ENCODE measurements at places on chromosomes 16 and 17.

- no peak for DNase-seq
These were observed 6.4 kb downstream of the NGFR start for GRCh38 chr17:49501496-49501895.

DNA sequence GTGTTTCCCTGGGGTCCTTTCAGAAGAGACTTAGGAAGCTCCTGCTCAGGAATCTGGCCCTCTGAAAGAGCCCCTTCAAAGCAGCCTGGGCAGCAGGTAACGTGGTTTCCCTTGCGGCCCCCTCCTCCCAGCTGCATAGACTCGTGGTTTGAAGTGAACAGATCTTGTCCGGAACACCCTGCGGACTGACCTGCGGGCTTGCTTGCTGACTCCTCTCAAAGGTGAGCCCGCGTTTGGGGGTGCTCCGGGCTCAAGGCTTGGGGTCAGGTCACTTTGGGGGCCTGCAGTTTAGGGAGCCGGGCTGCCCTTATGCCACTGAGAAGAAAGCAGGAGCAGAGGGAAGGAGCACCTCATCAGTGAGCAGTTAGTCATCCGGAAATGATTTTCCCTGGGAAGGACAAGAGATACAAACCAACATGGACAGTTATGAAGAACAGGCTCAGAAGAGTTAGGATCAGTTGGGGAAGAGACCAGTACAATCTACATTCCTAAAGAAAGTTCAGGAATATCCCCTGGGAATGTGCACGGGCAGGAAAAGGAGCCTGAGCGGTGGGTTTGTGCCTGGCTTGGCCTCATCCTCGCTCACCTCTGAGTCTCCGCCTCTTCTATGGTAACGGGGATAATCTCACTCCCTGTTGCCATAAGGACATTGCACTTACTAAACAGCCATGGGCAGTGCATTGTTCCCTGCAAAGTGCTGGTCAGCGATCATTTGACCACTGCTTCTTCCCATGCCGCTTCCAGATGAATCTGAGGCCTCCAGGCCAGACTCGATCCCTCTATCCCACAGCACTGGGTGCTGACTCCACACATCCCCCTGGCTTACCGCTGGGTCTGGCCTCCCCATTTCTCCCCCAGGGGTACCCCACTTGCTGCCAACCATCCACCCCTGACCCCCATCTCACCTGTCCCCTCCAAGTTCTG, 10.0 kb downstream of the LDHD start:
- no peak for DNase-seq

- DNase-seq, result no peak
These were observed 50.3 kb downstream of the KSR1 start for GRCh38 chr17:27506348-27507218.

GRCh38 chr17:44522883-44523671, 19.9 kb upstream of the GPATCH8 start:
- DNase-seq, result no peak

- no peak for DNase-seq
These were observed 6.8 kb upstream of the ITGAD start for GRCh38 chr16:31386157-31386984.

- DNase-seq, result no peak
These were observed 36.0 kb downstream of the NKD1 start for GRCh38 chr16:50584033-50584722.

DNA sequence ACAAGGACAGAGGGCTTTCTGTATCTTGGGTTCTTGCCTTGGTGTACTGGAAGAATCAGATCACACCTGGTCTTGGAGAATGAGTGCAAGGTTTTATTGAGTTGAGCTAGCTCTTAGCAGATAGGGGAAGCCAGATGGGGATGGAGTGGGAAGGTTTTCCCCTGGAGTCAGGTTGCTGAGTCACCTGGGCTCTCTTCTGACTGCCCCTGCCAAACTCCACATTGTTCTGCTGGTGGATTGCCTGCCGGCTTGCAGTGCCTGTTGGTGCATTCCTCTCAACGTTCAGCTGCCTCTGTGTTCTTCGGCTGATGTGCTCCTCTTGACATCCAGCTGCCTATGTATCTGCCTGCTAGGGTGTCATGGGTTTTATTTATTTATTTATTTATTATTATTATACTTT, 1431.1 kb downstream of the CDH8 start:
- DNase-seq, result peak; percentile 62

GRCh38 chr17:57424777-57425188, 168.5 kb downstream of the MSI2 start:
- no peak for DNase-seq

DNA sequence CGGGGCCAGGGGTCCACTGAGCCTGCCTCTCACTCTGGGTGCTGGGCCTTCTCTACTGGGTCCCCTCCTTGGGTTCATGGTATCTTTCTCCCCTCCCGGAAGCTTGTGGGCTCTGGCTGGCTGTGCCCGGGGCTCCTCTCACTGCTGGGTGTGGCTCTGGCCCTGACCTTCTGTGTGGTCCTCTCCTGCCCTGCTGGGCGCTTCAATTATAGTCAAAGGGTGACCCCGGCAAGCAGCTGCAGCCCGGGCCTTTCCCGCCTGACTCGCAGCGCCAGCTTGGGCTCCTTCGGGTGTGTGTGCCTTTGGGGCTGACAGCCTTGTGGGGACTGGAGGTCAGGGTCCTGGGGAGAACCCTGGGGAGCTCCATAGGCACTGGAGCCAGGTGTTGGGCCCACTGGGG, 54.2 kb upstream of the PVALEF start:
- DNase-seq, result no peak

DNA sequence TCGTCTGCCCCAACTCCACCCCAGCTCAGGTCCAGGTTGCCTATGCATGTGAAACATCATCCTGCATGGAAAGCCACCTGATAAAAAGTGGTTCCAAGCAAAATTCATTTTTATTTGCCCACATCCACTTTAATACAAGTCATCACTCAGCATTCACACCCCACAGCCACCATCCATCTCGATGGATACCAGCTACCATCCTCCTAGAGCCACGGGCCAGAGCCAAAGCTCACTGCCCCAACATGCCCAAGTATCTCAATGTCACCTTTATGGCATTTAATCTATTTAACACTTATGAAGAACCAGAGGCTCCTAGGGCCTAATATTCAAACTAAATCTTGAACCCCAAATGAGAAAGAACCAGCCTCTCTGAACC, 70.5 kb downstream of the COPRS start:
- no peak for DNase-seq

GRCh38 chr16:56520251-56520577, 390 bp upstream of the BBS2 start:
- no peak for DNase-seq

DNA sequence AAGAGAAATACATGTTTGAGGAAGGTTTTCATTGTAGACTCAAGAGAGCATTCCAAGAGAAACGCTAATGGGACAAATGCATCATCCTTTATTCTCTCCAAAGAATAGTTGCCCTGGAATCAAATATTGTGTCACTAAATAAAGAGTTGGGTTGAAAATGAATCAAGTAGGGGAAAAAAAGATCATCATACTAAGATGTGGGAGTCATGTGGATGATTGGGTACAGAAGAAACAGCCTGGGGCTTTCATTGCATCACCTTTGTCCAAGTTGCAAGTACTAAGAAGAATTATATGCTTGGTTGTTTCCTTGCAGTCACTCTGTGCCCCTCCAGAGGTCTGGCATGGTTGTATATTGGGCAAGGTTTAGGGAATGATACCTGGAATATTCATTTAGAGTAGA, 658.9 kb downstream of the TOX3 start:
- no peak for DNase-seq
